Left kidney (tissue), 8 donors: ENCODE measurements at places on chromosomes 3 and 15. TPM values are rescaled to one million over a fixed set of nuclear protein-coding genes. Genes with fewer than 3 reads are reported as not detected.

LRRC49 gene
- 20.9 TPM for polyA plus RNA-seq

SOX14 gene
- polyA plus RNA-seq = not detected

LDHAL6B gene
- polyA plus RNA-seq = 0.23 TPM

TMEM212 gene
- polyA plus RNA-seq = 0.32 TPM

SLC12A1 gene
- polyA plus RNA-seq = 433 TPM

CLDN11 gene
- 192 TPM for polyA plus RNA-seq

ADPGK gene
- polyA plus RNA-seq = 71.7 TPM

PLSCR2 gene
- polyA plus RNA-seq = 1.0 TPM

JAGN1 gene
- polyA plus RNA-seq = 44.4 TPM

CYP1A2 gene
- 0.18 TPM for polyA plus RNA-seq

EXD1 gene
- 0.07 TPM for polyA plus RNA-seq

PLSCR4 gene
- polyA plus RNA-seq = 18.3 TPM

EEF1AKMT4 gene
- polyA plus RNA-seq = 2.2 TPM

NRG4 gene
- 10.2 TPM for polyA plus RNA-seq

ERC2 gene
- polyA plus RNA-seq = 3.9 TPM

GABRR3 gene
- 0.03 TPM for polyA plus RNA-seq

LMCD1 gene
- polyA plus RNA-seq = 26.4 TPM

FBXW12 gene
- polyA plus RNA-seq = 0.73 TPM

CCNB2 gene
- 61.4 TPM for polyA plus RNA-seq

TERC gene
- polyA plus RNA-seq = 0.35 TPM

CELF6 gene
- polyA plus RNA-seq = 5.1 TPM

IGSF11 gene
- polyA plus RNA-seq = 5.8 TPM

KY gene
- polyA plus RNA-seq = 1.6 TPM

IGF1R gene
- 63.9 TPM for polyA plus RNA-seq

CD86 gene
- 1.3 TPM for polyA plus RNA-seq

XRN1 gene
- 35.7 TPM for polyA plus RNA-seq

ACSBG1 gene
- 1.4 TPM for polyA plus RNA-seq

MNS1 gene
- polyA plus RNA-seq = 35.2 TPM

GPR149 gene
- polyA plus RNA-seq = not detected

ARNT2 gene
- polyA plus RNA-seq = 60.8 TPM

SLC35G2 gene
- 5.1 TPM for polyA plus RNA-seq

ZNF197 gene
- polyA plus RNA-seq = 40.3 TPM

XCR1 gene
- 0.15 TPM for polyA plus RNA-seq

GPR171 gene
- not detected for polyA plus RNA-seq

PLXNA1 gene
- 29.9 TPM for polyA plus RNA-seq

CMTM7 gene
- polyA plus RNA-seq = 48.9 TPM

SCG5 gene
- 18.2 TPM for polyA plus RNA-seq

ST8SIA2 gene
- 5.3 TPM for polyA plus RNA-seq
